Spleen (tissue), 13 donors: ENCODE measurements at places on chromosomes 4 and X. TPM values are rescaled to one million over a fixed set of nuclear protein-coding genes. Genes with fewer than 3 reads are reported as not detected.

HPGD gene
- 16.5 TPM for total RNA-seq

KLKB1 gene
- 1.7 TPM for total RNA-seq

CCDC110 gene
- 0.60 TPM for total RNA-seq

CXCL11 gene
- 3.0 TPM for total RNA-seq

RHOXF2B gene
- not detected for total RNA-seq

PRDX4 gene
- total RNA-seq: 70.1 TPM

GPR143 gene
- total RNA-seq: not detected

AREG gene
- total RNA-seq: 5.4 TPM

RAB33A gene
- total RNA-seq: 4.7 TPM

UCHL1 gene
- 7.1 TPM for total RNA-seq

MID1IP1 gene
- 24.4 TPM for total RNA-seq

MAP7D2 gene
- 0.67 TPM for total RNA-seq

TGIF2LX gene
- total RNA-seq: not detected

COX18 gene
- total RNA-seq: 12.2 TPM

C4orf36 gene
- not detected for total RNA-seq

NLRP2B gene
- 0.17 TPM for total RNA-seq

PDCL2 gene
- not detected for total RNA-seq
